GM12892 (cell line): ENCODE measurements at places on chromosomes 4 and X.

GRCh38 chr4:15920723-15921591 is 17.6 kb downstream of the FGFBP1 start:
- no peak for DNase-seq

DNA sequence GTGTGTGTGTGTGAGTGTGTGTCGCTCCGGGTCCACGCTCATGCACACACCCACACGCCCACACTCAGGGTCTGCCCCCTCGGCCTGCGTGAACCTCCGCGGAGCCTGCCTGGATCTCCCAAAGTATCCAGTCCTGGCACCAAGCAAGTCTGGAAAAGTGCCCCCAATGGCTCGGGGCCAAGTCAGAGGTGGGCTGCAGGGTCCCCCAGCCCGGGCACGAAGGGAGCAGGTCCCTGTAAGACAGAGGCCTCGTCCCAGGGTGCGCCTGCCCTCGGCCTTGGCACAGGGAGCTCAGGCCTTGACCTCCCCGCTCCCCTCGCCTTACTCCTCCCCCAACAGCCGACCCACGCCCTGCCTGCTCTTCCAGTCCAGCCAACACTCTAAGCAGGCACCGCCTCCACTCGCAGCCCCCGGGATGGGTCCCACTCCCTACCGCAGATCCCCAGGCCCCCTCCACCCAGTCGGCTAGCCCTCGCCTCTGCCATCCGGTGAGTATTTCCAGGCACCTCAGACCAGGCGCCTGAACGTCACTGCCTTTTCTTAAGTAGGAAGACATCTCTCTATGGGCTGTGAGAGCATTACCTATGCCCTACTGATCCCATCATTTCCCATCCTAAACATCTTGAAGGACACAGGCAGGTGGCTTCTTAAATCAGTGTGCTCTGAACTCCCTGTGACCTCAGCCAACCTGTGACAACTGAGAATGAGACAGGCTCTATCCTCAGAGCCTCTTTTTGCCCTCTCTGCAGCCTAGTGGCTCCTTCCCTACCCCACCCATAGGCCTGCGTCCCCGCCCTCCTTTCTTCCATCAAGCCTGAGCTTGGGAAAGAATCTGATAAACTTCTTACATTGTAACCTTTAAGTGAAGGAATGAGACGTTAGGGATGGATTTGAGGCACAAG is 704 bp downstream of the FAM114A1 start:
- no peak for DNase-seq

DNA sequence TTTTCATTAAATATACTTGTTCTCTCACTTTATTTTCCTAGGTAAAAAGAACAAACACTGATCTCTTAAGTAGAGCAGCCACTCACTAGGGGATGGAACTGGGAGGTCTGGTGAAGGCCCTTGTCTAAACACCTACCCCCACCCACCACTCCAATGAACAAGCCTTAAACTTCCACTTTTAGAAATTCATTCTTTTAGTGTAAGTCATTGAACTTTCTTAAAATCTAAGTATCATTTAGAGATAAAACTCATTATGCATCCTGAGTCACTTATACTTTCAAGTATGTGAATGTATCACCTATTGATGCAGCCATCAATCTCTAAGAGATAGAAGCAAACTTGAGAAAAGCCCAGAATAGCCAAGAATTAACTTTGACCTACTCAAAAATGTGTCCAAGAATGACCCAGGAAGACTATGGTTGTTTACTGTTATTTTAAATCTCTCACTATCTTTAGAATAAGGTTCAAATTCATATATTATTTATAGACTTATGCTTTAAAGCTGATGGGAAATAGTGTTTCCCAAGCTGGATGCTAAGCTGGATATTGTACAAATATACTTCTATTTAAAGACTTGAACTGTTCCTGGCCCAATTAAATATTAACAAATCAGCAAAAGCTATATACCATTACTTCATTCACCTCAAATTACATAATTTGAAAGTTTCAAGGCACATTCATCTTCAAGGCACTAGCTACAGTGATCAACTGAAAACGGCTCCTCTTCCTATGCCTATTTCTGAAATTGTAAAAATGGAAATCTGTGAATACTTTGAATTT is 49.5 kb downstream of the CAMK2D start:
- no peak for DNase-seq

- DNase-seq, result no peak
Measured at GRCh38 chr4:123114915-123115756, 192.7 kb upstream of the NUDT6 start.

- DNase-seq, result no peak
Measured at GRCh38 chrX:54819201-54819600, 11.7 kb downstream of the MAGED2 start.

- no peak for DNase-seq
Measured at GRCh38 chrX:69128588-69128987, 36.7 kb downstream of the PJA1 start.

- no peak for DNase-seq
Measured at GRCh38 chr4:78661921-78662521, 110.5 kb downstream of the ANXA3 start.

- no peak for DNase-seq
Measured at GRCh38 chr4:118954246-118954645, 65.6 kb downstream of the SYNPO2 start.

GRCh38 chrX:65985922-65986588 is 53.8 kb downstream of the VSIG4 start:
- no peak for DNase-seq

GRCh38 chrX:121987163-121987562 is 939.8 kb downstream of the GLUD2 start:
- DNase-seq, result no peak

- DNase-seq, result no peak
Measured at GRCh38 chrX:28188526-28188925, 207.3 kb upstream of the DCAF8L1 start.

- no peak for DNase-seq
Measured at GRCh38 chr4:6046526-6047129, 28.4 kb upstream of the C4orf50 start.

- DNase-seq, result no peak
Measured at GRCh38 chr4:90152024-90152423, 24.8 kb downstream of the CCSER1 start.

- peak; percentile 21 for DNase-seq
Measured at GRCh38 chr4:165873298-165874071, 448 bp downstream of the TLL1 start.

DNA sequence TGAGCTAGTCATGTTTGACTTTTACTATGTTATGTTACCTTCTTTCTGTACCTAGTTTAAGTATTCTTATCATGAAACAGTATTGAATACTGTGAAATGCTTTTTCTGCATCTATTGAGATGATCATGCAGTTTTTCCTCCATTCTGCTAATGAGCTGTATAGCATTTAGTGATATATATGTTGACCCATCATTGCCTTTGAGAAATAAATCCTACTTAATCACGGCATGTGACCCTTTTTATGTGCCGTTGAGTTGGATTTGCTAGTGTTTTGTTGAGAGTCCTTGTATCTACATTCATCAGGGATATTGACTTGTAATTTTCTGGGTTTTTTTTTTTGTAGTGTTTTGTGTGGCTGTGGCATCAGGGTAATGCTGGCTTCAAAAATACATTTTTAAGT is 537.7 kb upstream of the AADAT start:
- DNase-seq, result no peak

- no peak for DNase-seq
Measured at GRCh38 chrX:97494756-97495372, 611.2 kb downstream of the RPA4 start.

- no peak for DNase-seq
Measured at GRCh38 chrX:78029663-78030062, 60.2 kb upstream of the PGAM4 start.

- no peak for DNase-seq
Measured at GRCh38 chr4:56259655-56260054, 127.6 kb downstream of the AASDH start.

DNA sequence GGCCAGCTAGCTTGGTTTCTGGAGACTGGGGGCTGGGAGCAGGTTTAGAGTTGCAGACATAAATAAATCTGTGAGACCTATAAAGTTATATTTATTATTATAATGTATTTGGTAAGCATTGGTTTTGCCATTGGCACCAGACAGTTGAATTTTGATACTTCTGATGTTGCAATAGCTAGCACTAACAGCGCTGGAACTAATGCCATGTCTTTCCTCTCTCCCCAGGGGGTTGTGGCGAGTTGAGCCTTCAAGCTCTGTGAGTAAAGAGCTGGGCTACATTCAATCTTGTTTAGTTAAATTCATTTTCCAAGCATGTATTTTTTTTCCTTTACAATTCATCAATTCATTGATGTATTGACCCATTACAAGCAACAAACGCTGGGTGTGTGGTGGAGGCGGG is 358.7 kb upstream of the NR3C2 start:
- no peak for DNase-seq

DNA sequence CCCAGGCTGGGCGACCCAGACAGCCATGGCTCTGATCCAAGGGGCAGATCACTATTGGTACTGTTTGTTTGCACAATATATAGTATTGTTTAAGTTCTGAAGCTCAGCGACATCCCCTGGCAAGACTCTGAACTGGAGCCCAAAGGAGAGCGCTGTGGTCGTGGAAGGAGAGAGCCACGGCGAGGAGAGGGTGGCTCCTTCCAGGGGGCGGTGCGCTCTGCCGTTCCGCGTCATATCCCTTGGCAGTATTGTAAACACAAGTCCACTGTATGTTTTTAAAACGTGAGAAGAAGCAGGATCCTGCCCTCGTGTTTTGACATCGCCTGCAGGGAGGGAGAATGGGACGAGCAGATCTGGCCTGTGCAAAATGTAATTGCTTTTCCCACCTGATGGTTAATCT is 185.5 kb downstream of the RAB28 start:
- DNase-seq, result no peak

GRCh38 chrX:40877887-40878286 is 142.5 kb upstream of the MED14 start:
- no peak for DNase-seq

GRCh38 chrX:67426946-67427345 is 116.9 kb upstream of the AR start:
- no peak for DNase-seq

GRCh38 chr4:96012687-96013086 is 172.8 kb downstream of the PDHA2 start:
- no peak for DNase-seq

- DNase-seq, result no peak
Measured at GRCh38 chr4:110106931-110107296, 91.5 kb downstream of the ELOVL6 start.

DNA sequence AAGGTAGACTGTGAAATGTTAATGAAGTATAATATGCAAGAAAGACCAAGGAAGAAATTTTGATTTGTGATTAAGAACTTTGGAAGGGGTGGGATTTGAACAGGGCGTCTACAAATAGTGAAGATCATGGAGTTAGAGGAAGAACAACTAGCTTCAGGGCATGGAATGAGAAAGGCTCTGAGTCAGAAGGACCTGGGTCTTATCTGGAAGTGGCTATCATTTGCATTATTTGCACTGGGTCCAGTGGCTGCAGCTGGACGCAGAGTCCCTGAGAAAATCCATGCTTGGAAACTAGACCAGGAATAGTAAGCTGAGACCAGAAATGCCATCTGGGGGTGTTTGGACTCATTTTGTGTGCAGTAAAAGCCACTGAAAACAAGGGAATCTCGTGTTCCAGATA is 4.3 kb upstream of the LIMCH1 start:
- no peak for DNase-seq

GRCh38 chr4:2696423-2696822 is 59.7 kb downstream of the TNIP2 start:
- DNase-seq, result peak; percentile 64

DNA sequence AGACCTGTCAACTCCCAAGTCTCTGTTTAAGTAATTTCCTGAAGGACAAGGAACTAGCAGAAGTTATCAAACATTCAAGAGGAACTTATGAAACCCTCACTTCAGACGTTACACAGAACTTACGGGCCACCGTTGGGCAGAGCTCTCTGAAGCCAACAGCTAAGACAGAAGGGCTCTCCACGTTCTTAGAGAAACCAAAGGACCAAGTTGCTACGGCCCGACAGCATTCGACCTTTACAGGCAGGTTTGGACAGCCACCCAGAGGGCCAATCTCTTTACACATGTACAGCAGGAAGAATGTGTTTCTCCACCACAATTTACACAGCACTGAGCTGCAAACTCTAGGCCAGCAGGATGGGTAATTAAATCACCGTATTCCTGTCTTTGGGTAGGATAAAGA is 705.1 kb upstream of the GRID2 start:
- DNase-seq, result no peak

DNA sequence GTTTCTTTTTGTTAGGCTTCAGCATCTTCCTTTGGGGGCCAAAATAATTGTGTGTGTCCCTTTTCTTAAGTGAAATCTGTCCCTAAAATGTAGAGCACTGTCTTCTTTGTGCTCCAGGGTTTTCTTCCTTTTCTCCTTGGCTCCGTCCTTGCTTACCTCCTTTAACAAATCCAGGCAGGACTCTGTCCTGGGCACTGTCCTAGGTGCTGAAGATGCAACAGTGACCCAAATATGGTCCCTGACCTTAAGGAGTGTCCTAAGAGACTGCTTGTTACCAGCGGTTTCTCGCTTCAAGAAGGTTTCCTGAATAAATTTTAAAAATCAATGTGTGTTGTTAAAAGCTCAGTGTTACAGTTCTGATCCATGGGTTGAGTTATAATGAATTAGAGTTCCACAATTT is 471.8 kb downstream of the KCNIP4 start:
- no peak for DNase-seq

DNA sequence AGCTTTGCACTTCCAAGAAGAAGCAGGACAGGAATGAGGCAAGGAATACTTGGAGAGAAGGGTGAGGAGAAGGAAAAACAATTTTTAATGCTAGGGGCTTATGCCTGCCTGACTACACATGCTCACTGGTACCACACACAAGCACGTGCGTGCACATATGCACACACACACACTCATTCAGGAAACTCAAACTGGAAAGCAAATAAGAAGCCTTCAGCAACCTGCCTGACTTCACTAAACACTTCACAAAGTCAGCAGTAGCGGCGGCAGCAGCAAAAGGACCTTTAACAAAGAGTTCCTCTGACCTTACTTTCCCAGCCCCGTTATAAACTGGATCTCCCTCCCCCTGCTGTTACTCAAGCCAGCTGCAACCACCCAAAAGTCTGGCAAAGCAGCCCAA is 3.3 kb downstream of the ZDHHC9 start:
- DNase-seq, result no peak

DNA sequence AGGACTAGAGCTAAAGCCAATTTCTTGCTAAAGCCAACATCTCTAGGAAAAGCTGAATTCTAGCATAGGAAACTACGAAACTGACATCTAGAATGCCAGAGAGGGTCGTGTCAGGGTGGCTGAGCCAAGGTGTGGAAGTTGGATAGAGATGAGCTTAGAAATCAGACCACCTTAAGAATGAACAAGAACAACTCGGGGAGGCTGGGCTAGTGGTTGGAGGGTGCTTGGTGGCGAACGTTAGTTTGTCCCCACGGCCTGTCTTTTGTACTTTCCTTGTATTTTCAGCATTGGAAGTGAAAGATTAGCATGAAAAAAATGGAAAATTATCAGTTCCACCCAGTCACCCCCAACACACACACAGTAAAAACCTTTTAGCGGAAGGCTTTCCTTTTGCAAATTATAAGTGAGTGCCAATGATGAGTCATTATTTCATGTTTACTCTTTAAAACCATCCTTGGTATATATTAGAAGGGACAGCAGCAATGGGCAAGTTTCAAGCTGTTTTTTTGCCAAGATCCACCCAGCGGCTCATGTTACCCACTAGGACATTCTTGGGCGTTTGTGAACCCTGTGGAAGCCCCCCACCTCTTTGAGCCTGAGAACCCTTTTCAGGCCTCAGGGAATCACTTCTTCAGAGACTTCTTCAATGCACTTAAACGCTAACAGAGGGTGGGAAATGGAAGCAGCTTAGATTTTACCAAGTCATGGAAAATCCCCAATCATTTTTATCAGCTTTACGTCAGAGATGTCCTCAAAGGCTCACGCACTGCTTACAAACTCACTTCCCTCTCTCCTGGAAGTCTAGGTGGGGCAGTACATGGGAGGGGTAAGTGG is 4.9 kb upstream of the PPEF1 start:
- no peak for DNase-seq

- DNase-seq, result no peak
Measured at GRCh38 chrX:49030283-49030682, 12.9 kb downstream of the TFE3 start.
